ENCODE measurements at places on chromosomes 11 and 22.

DNA sequence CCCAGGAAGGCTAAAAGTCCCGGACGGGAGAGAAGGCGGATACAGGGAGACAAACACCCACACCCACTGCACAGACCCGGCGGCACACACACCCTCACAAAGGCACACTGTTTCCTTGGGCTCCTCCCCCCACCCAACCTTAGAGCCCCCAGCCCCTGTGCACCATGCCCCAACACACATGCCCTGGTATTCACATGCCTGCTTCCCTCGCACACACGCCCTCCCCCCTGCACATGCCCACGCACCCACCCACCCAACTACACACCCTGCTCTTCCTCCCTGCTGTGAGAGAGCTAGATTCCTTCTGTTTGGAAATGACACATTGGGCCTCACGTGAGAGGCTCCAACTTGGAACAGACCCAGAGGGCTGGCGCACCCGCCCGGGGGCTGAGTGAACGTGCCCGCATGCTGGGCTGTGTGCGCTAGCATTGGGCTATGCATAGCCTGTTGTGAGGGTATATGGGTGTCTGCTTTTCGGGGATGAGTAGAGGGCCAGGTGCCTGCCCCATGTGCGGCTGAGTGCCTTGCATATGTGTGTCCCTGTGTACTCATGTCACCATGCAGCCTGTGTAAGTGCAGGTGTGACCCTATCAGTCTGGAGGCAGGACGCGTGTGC lies 518 bp upstream of the CHRM1 start:
- DNase-seq, result no peak

DNA sequence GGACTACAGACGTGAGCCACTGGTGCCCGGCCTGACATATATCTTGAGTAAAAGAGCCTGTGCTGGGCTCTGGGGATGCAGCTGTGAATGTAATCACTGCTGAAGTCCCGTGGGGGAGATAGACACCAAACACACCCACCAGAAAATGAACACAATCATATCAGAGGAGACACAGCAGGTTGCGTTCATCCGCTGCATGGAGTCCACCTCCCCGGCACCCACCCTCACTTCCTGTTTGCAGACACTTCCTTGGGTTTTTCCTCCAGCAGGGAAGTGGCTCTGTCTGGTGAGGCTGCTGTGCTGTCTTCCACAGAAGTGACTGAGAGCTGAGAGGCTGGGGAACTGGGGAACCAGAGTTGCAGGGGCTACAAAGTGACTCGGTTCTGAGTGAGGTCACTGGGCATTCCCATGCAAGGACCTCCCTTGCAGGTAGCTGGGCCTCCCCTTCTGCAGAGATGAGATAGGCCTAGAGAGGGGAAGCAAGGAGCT lies 7.2 kb downstream of the MICALL1 start:
- no peak for DNase-seq

DNA sequence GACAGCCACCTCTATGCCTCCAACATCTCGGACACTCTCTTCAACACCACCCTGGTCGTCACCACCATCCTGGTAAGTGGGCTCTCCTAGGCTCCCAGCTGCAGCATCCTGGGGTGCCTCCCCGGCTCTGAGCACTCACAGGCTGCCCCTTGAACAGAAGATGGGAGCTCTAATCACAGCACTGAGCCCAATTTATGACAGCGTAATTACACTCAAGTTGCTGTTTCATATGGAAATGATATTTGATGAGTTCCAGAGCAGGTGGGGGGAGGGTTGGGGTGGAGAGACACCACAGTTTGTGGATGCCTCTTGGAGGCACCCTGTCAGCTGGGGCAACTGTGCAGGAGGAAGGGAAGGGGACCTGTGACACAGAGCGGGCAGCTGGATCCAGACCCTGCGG lies 125.3 kb upstream of the TBCEL start:
- DNase-seq, result no peak

GRCh38 chr11:34972892-34973291 lies 56.5 kb downstream of the PDHX start:
- DNase-seq, result no peak

- no peak for DNase-seq
Observed at GRCh38 chr11:112361396-112361795, 100.7 kb upstream of the PLET1 start.

GRCh38 chr11:30786256-30787110 lies 200.3 kb upstream of the MPPED2 start:
- peak; percentile 34 for DNase-seq

DNA sequence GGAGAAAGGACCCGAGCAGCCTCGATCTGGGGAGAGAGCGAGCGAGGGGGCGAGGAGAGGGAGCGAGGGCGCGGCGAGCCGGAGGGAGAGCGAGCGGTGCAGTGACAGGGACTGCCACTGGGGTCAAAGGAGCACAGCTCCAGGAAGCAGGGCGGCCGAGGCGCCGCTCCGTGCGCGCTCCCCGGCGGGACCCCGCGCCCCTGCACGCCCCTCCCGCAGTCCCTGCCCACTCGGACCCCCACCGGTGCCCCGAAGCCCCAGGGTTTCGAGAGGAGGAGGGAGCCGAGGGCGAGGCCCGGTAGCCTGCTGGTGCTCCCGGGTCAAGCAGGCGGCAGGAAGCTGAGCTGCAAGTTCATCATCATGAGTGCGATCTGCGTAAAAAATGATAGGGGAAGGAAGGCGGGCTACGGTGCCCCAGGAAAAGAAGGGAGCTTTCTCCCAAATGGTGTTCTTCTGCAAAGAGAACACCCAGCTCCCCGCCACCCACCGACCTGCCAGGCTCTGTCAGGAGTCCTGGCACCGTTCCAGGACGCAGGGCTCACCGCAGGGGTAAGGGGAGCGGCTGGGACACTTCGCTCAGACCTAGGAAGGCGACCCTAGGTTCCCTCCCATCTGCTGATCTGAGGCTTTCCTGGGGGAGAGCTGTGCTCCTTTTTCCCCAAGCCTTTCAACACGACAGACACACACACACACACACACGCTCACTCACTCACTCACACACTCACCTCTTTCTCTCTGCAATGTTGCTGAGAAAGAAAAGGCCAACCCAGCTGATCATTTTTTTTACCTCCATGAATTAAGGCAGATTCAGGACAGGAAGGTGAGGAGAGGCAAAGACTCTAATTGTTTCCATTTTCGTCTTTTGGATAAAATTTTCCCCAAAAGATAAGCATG lies at the start of gene MPPED2:
MPPED2 (minus strand) TSS at position 103 of the 894 bp plus-strand sequence. CDS start 5,980 bp downstream, outside the sequence.
- DNase-seq, result no peak

DNA sequence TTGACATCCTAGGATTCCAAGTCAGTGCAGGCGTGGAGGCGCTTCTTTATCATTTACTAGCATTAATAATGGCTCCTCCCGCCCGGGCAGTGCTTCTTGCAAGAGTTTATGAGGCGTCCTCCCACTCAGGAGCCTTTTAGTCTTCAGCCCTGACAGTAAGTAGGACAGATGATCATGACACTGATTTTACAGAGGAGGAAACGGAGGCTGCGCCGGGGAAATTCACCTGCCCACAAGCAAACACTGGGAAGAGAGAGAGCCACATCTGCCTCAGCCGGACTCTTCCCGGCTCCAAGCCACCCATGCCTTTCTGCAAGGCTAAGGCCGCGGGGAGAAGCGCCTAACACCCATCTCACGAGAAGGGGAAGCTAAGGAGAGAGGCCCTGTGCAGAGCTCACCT lies 35.9 kb downstream of the KIAA0930 start:
- no peak for DNase-seq

DNA sequence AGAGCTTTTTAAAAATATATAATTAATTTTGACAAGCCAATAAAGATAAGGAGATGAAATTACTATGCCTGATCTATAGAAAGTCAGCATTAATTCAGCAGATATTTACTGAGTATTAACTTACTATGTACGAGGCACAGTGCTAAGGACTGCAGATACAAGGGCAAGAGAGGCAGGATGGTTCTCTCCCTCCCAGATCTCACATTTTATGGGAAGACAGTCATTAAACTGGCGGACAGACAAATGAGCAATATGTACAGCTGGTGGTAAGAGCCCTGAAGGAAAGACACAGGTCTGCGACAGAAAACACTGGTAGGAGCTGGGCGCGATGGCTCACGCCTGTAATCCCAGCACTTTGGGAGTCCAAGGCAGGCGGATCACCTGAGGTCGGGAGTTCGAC lies 36.8 kb downstream of the MCHR1 start:
- DNase-seq, result no peak

DNA sequence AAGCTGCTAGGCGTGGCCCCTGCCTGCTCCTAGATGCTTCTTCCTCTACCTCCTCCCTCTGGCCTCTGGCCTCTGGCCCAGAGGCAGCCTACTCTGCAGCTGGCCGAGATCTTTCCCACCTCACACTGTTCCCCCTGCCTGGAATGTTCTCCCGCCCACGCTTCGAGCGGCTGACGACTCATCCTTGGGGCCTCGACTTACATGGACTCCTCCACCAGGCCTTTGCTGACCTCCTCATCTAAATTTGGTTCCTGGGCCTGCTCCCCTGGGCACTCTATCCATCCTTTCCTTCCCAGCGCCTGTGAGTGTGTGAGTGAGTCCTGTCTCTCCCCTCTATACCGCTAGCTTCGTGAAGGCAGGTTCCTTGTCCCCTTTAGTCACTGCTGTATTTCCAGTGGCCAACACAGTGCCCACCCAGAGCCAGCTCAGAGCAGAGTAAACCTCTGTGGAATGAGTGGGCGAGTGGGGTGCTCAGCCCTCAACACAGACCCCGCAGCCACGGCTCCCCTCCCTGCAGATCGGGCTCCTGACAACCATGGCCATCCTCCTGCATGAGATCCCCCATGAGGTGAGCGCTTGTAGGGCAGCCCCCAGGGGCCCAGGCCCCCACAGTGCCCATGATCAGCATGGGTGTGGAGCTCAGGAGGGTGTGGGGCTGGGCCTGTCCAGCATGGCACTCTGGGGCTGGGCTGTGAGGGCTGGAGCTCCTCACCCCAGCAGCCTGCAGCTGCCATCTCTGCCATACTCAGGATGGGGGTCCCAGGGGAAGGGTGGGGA lies 5.7 kb downstream of the SLC39A13 start:
- DNase-seq, result no peak

DNA sequence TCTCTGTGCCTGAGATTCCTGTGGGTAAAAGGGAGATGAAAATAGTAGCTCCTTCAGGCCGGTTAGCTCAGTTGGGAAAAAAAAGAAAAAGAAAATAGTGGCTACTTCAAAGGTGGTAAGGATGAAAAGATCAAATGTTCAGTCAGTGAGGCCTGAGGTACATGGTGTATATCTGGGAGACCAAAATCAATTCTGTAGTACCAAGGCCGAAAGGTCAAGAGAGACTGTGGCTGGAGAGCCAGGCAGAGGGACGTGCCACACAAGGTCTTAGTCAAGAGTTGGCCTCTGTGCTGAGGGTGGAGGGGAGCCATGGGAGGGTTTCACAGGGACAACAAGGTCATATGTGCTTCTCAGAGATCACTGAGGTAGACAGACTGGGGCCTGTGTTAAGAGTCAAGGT lies 4.8 kb upstream of the GDPD5 start:
- DNase-seq, result no peak

DNA sequence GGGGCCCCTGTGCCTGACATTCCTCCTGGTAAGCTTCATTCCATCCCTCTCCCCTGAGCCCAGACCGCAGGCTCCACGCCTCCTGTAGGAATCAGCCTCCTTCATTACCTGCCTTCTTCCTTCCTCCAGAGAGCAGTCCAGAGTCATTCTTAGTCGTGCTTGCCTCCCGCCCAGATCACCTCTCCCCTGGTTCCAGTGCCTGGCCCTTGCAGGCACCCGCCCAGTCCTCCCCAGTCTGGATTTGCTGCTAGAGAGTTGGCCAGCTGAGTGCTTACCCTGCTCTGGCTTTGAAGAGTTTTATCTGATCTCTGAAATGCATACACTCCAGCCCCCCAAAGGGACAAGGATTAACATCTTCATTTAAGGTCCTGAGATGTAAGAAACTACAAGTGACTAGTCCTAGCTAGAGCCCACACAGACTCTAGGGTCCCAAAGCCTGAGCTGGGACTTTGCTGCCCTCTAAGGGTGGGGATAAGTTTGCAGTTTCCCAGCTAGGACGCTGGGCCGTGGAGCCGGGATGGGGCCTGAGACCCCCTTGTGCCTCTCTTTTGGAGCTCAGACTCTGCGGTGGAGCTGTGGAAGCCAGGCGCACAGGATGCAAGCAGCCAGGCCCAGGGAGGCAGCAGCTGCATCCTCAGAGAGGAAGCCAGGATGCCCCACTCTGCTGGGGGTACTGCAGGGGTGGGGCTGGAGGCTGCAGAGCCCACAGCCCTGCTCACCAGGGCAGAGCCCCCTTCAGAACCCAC lies 1.6 kb downstream of the NR1H3 start:
- DNase-seq, result no peak

- no peak for DNase-seq
Observed at GRCh38 chr11:66194391-66194790, 74.0 kb upstream of the RAB1B start.

DNA sequence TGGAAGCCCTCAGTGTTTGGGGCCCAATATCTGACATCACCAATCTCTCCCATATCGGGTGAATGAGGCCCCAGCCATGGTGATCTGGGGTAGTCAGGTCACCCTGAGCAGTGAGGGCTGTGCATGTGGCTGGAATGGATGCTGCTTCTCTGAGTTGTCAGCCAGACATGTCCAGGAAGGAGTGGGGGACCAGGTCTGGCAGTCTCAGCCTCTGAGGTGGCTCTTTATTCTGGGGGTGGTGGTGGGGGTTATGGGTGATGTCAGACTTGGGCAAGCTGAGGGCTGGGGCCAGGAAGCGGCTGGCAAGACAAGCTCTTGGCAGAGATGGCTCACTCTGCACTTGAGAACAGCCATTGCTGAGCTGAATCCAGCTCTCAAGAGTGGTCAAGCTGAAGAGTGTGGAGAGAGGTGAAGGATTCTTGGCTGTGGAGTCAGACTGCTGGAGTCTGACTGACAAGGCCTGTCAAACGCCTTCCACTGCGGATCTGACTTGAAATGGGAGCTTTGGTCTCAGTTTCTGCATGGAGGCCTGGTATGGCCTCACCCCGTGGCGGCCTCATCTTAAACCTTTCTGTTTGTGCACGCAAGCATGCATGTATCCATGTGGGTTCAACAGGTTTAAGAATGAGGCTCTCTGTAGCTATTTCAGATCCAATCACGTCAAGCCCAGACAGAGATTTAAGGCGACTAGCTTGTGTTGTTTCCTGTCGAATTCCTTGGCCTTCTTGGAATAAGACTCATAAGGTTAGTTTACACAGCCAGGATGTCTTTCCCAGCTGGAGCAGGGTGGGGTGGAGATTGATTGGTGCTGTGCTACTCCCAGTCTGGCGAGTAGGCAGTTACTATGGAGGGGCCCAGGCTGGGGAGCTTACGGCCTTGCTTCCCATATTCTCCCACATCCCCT lies 83.9 kb upstream of the TIMP3 start:
- DNase-seq, result no peak

DNA sequence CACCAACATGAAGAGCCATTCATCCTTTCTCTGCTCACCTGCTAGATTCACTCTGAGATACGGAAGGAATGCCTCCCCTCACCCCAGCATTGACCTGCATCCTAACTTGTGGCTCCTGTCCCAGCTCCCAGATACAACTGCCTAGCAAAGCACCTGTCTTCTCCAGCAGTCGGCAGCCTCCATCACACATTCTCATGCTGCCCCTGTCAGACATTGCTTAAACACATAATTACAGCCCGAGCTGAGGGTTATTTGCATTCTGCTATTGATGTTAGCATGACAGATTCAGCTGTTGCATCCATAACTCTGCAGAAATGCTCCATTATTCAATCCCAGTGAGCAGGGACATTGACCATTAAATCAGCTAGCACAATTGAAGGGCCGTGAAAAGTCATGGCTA lies 184.4 kb upstream of the NARS2 start:
- no peak for DNase-seq

- DNase-seq, result no peak
Observed at GRCh38 chr11:95486979-95487378, 256.0 kb upstream of the SESN3 start.

- no peak for DNase-seq
Observed at GRCh38 chr11:128324531-128325141, 262.7 kb downstream of the ETS1 start.

GRCh38 chr11:11309906-11310305 lies 43.1 kb downstream of the CSNK2A3 start:
- no peak for DNase-seq

GRCh38 chr11:61486779-61487178 lies 21.8 kb upstream of the LRRC10B start:
- DNase-seq, result no peak
